ENCODE measurements at places on chromosomes 3 and 15.

DNA sequence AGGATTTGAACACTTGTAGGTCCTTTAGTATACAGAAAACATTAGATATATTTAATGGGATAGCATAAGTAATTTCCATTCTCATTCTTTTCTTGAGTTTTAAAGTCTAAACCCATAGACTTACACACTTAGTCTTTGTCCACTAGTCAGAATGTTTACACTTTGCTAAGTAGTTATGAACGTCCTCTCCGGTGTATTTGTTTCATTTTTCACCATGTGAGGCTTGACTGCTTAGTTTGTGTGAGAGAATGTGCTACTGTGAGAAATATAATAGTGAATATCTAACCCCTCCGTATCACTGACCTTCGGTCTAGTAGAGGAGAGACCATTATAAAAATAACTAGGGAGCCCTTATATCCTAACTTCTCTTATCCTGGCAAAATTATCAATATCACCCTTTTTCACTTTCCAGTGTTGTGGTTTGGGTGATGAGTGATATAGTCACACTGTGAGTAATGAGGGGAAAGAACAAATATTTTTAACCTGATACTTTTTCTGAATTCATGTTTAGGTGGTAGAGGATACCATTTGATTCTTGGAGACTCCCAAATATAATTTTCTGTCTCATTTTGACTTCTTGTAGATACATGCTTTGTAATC lies 122.4 kb downstream of the UBE2E2 start:
- DNase-seq = no peak

DNA sequence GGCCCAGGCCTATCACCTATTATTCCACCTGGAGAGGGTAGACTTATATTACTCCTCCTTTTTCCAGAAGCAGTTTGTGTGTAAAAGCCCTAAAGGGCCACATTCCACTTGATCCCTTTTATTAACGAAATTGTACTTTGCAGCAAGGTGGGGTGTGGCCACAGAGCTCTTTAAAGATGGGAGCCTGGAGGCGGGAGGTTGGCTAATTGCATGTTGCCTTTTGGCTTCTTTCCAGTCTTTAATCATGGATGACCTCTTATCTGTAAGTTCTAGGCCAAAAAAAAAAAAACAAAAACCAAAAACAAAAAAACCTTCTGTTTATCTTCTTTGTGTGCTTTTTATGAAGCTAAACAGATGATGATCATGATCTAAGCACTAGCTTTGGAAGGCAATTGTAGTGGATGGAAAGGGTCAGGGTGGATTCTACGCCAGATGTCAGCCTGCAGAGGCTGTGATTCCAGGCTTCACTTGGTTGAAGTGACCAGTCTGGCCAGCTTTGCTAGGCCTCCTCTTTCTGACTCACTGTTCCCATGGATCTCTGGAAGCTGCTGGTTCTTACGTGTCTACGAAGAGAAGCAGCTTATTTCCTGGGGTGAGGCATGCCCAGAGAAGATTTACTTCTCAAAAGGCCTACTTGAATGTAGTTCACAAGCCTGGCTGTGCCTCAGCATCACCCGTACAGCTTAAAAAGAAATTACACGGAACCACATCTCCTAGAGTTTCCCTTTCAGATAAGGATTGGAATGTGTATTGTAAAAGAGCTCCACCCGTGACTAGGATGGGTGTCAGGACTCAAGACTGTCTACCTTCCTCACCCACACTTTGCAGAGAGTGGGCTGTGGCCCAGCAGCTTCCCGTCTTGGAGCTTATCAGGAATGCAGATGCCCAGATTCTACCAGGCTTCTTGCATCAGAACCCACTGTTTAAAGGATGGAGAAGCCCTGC lies 330.9 kb upstream of the C2CD4B start:
- DNase-seq = no peak

DNA sequence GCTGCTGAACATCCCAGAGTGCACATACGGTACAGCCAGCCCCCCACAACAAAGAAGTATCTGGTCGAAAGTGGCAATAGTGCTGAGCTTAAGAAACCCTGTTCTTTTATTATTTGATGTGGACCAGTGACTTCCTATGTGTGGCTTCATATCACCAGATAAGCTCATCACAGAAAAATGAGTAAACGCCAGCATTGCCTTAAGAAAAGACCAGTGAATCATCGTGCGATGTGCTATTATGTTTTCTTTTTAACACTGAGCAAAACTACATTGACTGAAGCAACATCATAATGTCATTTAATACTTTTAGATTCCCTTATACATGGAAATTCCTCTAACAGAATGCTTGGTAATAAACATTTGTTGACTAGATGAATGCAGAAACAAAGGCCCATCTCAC lies 45.2 kb upstream of the ARRDC4 start:
- no peak for DNase-seq

- no peak for DNase-seq
Observed at GRCh38 chr3:13772885-13773745, 106.8 kb downstream of the WNT7A start.

DNA sequence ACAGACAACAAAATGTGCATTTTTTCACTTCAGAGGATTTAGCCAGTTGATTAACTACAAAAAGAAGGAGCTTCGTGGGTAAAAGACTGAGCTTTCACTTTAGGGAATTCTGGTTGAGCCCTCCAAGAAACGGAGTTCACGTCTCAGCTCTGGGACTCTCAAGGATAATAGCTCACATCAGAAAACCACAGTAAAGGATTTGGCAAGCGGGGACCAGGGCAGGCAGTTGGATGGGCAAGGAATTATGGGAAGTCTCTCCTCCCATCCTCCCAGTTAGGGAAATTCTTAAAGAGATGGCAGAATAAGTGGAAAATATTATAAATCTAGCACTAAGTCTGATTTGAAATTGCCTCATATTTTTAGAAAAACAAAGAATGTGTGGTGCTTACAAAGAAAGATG lies 188.3 kb upstream of the EOMES start:
- no peak for DNase-seq
